ENCODE measurements at places on chromosomes 13 and 19.

DNA sequence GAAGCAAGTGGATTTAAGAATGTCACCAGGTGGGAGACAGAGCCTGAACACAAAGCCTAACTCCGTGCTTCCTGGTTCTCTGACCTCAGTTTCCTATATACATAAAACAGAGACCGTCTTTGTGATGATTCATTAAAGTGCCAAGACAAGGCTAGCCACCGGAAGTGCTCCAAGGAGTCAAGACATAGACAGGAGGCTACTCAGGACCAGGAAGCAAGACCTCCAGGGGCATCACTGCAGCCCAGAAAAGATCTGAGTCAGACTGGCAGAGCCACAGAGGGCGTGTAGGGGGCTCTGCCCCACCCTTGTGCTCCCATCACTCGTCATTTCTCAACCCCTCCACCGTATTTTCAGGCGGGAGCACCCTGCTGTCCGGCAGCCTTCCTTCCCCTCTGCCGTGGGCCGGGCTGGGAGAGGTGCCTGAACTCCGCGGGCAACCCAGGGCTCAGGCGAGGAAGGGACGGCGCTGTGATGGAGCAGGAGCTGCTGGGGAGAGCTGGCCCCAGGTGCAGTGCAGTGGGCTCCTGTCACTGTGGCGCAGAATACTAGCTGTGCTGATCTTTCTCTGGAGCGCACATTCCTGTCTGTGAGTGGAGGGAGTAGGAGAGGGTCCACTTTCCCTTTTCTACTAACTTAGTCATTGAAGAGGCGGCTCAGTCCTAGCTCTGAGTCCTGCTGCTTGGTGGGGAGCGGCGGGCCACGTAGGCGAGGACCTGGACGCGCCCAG lies 134.7 kb upstream of the GPR12 start:
- no peak for DNase-seq

- no peak for DNase-seq
Observed at GRCh38 chr13:43883631-43884030, 3.9 kb downstream of the LACC1 start.

DNA sequence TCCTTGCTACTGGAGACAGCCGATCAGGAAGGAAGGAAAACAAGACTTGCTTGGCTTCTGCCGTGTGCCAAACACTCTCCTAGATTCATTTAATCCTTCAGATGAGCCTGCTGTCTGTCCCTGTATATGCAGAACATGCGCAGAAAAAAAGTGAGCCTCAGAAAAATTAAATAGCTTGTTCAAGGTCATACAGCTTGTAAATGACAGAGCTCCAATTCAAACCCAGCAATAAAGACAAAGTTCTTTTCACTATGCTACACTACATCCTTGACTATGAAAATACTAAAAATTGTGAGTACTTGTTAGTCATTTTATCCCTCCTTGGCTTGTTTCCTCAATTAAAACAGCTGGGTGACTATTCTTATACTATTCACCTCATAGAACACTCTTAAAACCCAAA lies 121.4 kb downstream of the KCNRG start:
- DNase-seq, result no peak

DNA sequence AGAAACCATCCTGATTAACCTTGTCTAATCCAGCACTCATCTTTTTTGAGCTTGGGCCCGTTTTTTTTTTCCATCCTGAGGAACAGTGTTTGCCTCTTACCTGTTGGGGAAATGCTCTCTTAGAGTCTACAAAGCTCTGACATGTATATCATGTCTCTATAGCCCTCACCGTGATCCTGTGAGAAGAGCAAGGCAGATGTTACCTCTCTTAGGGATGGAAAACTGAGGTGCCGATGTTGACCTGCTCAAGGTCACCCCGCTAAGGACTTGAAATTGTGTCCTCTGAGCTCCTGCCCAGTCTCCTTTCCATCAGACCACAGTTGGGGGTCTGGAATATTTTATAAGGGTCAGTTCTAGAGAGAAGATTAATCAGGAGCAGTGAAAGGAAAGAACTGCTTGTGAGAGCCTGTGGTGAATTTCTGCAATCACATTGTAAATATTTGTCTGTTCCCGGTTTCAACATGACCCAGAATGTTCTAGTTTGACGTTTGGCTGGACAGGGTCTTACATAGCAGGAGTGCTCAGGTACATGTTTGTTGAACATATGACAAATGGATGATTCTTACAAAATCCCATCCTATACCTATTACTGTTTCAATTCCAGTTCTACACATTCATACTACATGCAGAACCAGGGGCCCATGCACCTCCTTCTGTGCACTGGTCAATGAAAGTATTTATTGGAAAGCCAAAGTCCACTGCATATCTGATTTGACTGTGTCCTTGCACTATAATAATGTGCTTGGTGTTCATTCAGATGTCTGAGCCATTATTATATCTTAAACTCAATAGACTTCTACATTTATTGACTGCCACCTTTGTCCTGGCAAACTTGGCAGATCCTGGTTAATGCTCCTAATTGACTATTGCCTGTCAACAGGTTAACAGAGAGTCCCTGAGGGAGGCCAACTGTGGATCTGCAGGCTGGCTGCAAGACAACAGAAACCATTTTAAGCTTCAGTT lies 12.1 kb downstream of the SLC25A15 start:
- DNase-seq, result no peak

DNA sequence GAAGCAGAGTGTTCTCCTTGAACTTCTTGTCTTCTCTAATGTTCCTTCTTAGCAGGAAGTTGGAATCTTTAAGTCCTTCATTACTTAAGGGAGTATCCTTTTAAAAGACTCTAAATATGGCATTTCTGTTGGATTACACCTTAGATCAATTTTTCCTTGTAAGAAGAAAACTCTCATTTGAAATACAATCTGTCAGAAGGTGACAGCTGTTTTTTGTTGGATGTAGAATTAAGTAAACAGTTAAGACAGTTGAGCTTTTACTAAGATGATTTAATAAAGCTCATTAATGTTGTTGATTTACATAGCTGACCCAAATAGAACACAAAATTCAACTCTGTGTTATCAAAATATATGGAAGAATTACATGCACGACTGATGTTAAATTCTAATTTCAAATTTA lies 16.7 kb upstream of the MBNL2 start:
- no peak for DNase-seq

GRCh38 chr19:49911381-49912145 lies 14.9 kb upstream of the IL4I1 start:
- no peak for DNase-seq

DNA sequence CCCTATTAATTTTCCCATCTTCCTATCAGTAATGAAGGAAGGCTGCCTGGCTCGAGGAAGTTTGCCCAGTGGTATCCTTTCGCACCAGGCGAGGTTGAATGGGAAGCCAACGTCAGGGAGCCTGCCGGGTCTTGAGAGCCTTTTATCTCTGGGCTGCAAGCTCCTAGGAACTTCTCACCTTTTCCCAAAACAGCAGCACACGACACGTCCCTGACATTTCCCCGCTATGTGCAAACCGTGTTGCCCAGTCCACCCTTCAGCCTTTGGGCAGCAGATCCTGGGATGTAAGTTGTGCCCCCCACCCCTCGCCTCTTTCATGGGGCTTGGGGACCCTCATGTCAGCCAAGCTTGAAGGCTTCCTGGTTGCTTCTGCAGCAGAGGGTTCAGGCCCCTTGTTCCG lies 179.1 kb downstream of the ZNF536 start:
- no peak for DNase-seq

DNA sequence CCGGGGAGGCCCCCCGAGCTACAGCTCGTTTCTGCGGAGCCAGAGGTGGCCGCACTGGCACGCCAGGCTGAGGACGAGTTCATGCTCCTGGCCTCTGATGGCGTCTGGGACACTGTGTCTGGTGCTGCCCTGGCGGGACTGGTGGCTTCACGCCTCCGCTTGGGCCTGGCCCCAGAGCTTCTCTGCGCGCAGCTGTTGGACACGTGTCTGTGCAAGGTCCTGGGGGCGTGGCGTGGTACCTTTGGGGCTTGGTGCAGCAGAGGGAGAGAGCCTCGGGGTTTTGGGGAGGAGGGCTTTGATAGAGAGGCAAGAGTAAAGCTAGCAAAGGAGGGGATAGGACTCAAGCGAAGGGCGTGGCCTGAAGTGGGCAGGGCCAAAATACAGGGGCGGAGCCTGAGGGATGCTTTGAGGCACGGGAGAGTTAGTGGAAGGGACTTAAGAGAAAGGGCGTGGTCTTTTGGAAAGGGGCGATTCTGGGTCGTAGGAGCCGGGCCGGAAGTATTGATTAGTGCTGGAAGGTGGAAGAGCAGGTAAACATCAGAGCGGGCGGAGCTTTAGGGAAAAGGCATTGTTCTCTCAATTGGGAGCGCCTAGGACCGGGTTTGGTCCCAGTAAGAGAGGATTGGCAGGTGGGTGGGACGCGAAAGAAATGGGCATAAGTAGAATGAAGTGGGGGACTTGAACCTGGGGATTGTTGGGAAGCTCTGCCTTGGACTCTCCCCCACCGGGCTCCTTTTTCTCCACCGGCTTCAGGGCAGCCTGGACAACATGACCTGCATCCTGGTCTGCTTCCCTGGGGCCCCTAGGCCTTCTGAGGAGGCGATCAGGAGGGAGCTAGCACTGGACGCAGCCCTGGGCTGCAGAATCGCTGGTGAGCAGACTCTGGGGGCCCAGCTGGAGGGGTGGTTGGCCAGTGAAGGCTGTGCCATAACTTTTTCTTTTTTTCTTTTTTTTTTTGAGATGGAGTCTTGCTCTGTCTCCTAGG lies 1.2 kb downstream of the PPM1N start:
- DNase-seq, result no peak

GRCh38 chr13:46571909-46572595 lies 19.1 kb downstream of the LRCH1 start:
- DNase-seq, result no peak

GRCh38 chr13:64869539-64869938 lies 2360.6 kb downstream of the PCDH9 start:
- DNase-seq, result no peak

Data from left renal pelvis (tissue), 4 donors.